ENCODE measurements at places on chromosomes 5 and 9.

GRCh38 chr5:38341056-38341455 lies 82.7 kb downstream of the EGFLAM start:
- no peak for DNase-seq

DNA sequence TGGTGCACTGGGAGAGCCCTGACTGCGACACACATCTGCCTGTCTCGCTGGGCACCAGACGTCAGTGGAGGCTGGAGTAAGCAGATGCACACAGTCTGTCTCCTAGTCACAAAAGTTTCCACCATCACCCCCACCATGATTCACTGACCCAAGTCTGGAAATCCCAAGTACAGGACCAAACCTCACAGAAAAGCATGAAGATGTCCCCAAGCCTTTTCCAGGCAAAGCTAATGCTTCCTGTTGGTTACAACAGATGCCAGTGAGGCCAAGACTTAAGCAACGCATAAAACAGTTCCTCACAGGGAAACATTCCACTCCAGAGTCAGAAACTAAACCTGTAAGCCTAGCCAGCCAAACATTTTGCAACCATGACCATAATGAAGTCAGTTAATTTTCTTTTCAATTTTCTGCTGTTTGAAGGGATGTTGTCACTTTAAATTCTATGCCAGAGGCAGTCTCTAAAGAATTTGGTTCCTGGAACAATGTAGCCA lies 259.3 kb upstream of the SLC30A5 start:
- DNase-seq = no peak

DNA sequence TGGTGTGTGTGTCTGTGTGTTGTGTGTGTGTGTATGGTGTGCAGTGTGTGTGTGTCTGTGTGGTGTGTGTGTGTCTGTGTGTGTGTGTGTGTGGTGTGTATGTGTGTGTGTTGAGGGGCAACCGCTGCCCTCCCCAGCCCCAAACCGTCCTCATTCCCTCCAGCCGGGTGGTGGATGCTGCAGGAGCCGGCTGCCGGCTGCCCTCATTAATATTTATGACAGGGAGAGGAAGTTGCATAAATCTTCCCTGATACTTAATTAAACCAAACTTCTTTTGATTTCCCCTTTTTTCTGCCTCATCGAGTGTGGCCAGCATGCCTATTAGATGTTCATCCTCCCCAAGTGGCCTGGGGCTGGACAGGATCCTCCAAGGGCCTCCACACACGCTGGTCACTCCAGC lies 121.4 kb upstream of the MVB12B start:
- no peak for DNase-seq

GRCh38 chr9:4055032-4055431 lies 244.8 kb downstream of the GLIS3 start:
- DNase-seq = no peak

- DNase-seq = no peak
These were observed 30.1 kb upstream of the TRIM32 start for GRCh38 chr9:116656977-116657376.

DNA sequence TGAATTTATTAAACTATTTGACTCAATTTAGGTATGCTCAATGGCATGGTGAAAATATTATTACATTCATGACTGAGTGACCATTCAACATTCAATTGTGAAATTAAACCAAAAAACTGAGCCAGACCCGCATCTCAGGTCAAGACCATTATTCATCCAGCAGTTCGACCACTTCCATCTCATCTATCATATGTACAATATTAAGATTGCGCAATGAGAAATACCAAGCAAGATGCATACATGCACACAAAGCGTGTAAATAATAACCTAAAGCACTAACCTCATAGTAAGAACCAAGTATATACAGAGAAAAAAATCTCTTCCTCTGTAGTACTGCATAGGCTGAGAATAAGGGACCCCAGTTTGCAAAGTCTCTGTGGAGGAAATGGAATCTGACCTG lies 310.2 kb downstream of the ADGRV1 start:
- no peak for DNase-seq

GRCh38 chr9:104895572-104895971 lies 32.4 kb downstream of the ABCA1 start:
- DNase-seq = no peak

- DNase-seq = no peak
These were observed 12.8 kb downstream of the JADE2 start for GRCh38 chr5:134538296-134538695.

- no peak for DNase-seq
These were observed 24.6 kb downstream of the TTF1 start for GRCh38 chr9:132381966-132382541.

DNA sequence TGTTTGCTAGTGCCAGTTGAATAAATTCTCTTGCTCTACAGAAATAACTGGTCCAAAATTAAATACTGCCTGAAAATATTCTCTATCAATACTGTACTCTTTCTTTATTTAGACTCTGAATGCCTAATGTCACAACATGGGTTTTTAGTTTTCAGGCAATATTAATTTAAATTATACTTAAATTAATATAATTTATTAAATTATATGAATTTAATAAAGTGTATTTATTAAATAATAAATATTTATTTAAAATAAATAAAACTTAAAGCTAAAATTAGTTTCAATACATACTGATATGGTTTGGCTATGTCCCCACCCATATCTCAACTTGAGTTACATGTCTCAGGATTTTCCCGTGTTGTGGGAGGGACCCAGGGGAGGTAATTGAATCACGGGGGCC lies 146.0 kb downstream of the PRR16 start:
- no peak for DNase-seq
